ENCODE measurements at places on chromosomes 7 and 10. TPM values are rescaled to one million over a fixed set of nuclear protein-coding genes. Genes with fewer than 3 reads are reported as not detected.

GRCh38 chr7:101880282-101881054 is 63.0 kb downstream of the CUX1 start:
- DNase-seq, result no peak

- no peak for DNase-seq
Observed at GRCh38 chr7:4215176-4215720, 466.8 kb upstream of the FOXK1 start.

DNA sequence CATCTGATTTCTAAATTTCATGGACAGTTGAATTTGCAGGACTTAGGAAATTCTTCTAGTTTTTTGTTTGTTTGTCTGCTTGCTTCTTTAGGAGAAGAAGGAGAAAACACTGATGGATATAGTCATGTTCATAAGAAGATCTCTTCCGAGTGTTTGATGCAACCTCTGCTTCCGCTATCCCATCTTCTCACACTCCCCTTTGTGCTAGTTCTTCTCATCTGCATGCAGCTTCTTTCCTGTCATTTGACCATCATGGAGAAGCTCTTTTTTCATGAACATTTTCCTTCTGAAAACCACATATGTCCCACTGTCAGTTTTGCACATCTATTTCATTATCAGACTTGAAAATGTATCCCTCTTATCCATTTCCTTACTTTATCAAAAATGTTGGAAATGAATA is 346.9 kb upstream of the PRKCQ start:
- no peak for DNase-seq

- no peak for DNase-seq
Observed at GRCh38 chr7:77525231-77525630, 11.9 kb upstream of the PTPN12 start.

- DNase-seq, result no peak
Observed at GRCh38 chr10:13871011-13871410, 284.2 kb downstream of the PRPF18 start.

DNA sequence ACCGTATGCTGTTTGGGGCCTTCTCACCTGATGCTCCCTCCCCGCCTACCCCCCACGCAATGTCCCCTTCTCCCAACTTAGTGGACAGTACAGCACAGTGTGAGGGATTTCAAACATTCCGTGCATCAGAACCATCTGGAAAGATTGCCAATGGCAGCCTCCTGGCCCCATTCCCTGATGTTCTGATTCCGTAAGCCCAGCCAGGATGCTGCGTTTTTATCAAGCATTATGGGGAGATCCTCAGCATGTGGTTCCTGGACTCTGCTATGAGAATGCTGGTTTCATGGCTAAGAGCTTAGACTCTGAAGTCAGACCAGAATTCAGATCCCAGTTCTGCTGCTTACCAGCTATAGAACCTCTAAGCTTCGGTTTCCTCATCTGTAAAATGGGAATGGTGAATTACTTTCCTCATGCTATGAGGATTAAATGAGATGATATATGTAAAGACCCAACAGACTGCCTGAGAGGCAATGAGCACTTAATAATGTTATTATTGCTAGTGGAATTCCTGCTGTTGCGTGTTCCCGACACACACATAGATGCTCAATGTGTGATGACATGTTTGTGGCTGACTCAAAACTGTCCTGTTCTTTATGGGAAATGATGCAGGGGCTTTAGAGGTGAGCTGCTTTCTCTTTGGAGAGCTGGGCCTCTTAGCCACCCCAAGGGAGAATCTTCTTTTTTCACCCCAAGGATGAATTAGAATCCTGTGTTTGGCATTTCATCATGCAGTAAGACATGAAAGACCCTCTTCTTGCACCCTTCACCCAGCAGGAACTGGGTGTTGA is 60.8 kb upstream of the SMNDC1 start:
- no peak for DNase-seq

GRCh38 chr10:30490289-30491000 is 56.5 kb downstream of the MAP3K8 start:
- no peak for DNase-seq

DNA sequence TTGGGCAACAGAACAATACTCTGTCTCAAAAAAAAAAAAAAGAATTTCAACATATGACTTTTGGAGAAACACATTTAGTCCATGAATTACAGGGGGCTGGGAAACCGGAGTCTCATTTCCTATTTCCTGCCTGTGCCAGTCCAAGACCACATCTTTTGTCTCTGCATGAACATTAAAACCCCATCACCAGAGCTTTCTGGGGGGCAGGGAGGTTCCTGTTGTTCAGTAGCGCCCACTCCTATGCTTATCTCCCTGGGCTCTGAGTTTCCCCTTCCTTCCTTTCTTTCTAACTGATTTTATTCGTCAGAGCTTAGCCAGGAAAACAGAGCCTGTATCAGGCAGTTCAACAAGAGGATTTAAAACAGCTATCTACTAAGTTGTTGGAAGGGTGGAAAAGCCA is 119.3 kb downstream of the CALN1 start:
- no peak for DNase-seq

DNA sequence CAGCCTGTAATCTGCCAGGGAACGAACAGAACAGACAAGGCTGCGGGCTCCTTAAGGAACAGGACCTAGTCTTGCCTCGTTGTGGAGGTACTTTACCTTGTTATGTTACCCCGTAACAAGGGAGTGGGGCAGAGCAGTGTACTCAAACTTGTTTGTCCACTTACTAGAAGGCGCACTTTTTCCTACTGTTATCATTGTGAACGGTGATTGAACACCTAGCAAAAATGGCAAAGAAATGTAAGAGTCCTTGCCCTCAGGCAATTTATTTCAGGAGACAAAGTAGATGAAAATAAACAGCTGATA is 620 bp upstream of the IMPDH1 start:
- no peak for DNase-seq

DNA sequence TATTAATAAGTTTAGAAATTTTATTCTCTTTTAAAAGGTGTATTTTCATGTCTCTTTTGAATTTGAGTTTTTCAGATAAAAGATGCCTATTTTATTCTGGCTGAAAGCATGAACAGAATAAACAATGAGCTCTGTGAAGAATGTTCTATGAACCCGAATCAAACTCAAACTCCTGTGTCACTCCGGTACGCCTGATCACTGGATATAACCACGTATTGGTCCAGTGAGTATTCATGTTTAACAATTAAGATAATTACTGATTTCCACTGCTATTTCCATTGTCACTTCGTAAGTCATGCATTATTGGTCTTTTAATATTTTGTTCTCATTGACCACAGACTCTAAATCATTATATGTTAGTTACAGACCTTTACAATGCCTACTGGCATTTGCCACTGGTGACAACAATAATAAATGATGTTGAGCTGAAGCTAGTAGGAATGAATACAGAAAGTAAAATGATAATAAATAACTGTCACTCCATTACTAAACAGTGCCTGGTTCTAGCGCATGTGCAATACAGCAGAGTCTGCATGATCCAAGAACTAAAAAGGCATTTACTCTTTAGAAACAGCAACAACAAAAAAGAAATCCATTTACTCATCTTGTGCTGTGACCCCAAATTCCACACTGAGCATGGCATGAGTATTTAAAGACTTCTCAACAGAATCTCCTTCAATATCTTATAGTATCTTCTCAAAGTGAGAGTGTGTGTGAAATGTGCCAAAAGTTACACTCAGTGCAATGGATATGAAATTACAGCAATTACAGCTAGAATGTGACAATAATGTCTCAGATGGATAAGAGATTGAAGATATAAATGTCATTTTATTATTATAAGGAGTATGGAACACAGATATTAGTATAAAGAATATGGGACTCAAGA is 827.0 kb upstream of the LRRTM3 start:
- no peak for DNase-seq

DNA sequence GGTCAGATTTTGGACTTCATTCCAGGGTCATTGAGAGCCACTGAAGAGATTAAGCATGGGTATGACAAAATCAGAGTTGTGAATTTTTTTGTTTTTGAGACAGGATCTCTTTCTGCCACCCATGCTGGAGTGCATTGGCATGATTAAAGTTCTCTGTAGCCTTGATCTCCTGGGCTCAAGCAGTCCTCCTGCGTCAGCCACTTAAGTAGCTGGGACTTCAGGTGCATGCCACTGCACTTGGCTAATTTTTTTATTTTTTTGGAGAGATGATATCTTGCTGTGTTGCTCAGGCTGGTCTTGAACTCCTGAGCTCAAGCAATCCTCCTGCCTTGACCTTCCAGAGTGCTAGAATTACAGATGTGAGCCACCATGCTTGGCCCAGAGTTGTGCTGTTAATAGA is 52.5 kb upstream of the GLCCI1 start:
- no peak for DNase-seq

ASB10 gene
- not detected for total RNA-seq

GALNT17 gene
- 4.4 TPM for total RNA-seq

LMBR1 gene
- 54.4 TPM for total RNA-seq

TRIM73 gene
- 15.6 TPM for total RNA-seq

MYH16 gene
- not detected for total RNA-seq
